ENCODE measurements at places on chromosomes 12 and 14.

GRCh38 chr12:64679487-64680001, 69.2 kb downstream of the RASSF3 start:
- peak overlapping the region; percentile 83 for H3K4me3 ChIP-seq
- peaks cover 4% of the 10 kb centered on the region for H3K36me3 ChIP-seq
- H3K27me3 ChIP-seq = no peaks in the 10 kb centered on the region
- peaks cover 57% of the 10 kb centered on the region for H3K4me1 ChIP-seq
- H3K27ac ChIP-seq = peak overlapping the region; percentile 100

GRCh38 chr12:113242026-113242418, 20.8 kb downstream of the TPCN1 start:
- DNase-seq = no peak
- H3K27ac ChIP-seq = no peak overlapping the region
- no peaks in the 10 kb centered on the region for H3K36me3 ChIP-seq

GRCh38 chr12:92360543-92360942, 214.9 kb upstream of the BTG1 start:
- peaks cover 27% of the 10 kb centered on the region for H3K4me1 ChIP-seq
- peak overlapping the region; percentile 51 for H3K27ac ChIP-seq
- H3K27me3 ChIP-seq = no peaks in the 10 kb centered on the region
- no peaks in the 10 kb centered on the region for H3K36me3 ChIP-seq
- no peak overlapping the region for H3K4me3 ChIP-seq

- no peaks in the 10 kb centered on the region for H3K4me1 ChIP-seq
- H3K27ac ChIP-seq = no peak overlapping the region
- no peak overlapping the region for H3K4me3 ChIP-seq
- peaks cover 6% of the 10 kb centered on the region for H3K27me3 ChIP-seq
- H3K36me3 ChIP-seq = no peaks in the 10 kb centered on the region
These were observed 430.4 kb downstream of the NPAS3 start for GRCh38 chr14:33369041-33369440.

DNA sequence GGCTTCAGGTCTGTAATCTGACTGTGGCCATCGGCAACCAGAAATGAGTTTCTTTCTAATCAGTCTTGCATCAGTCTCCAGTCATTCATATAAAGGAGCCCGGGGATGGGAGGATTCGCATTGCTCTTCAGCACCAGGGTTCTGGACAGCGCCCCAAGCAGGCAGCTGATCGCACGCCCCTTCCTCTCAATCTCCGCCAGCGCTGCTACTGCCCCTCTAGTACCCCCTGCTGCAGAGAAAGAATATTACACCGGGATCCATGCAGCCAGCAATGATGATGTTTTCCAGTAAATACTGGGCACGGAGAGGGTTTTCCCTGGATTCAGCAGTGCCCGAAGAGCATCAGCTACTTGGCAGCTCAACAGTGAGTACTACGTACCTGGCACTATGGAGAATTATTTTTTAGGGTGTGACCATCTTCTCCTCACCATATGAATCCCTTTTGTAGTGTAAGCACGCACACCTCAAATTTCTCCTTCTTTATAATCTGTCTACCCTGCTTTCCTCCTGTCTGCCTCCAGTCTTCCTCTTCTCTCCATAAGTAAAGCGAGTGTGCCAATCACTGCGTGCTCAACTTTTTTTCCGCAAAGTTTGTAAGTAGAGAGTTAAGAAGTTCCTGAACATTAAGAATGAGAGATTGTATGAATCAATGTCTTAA, at the start of gene TPH2:
TPH2 (plus strand) TSS at position 118 of the 658 bp plus-strand sequence; CDS start at position 260, 142 bp downstream.
- no peak within 1 kb of the TSS for H3K4me3 ChIP-seq
- no peak within 1 kb of the TSS for H3K27ac ChIP-seq
- H3K4me1 ChIP-seq = no peaks in the 10 kb centered on the region
- H3K27me3 ChIP-seq = peaks cover 75% of the 10 kb centered on the region

GRCh38 chr14:60647081-60647836, 2.0 kb downstream of the SIX1 start:
- peaks cover 92% of the 10 kb centered on the region for H3K27me3 ChIP-seq
- H3K4me1 ChIP-seq = peaks cover 31% of the 10 kb centered on the region
- H3K27ac ChIP-seq = no peak overlapping the region
- H3K36me3 ChIP-seq = peaks cover 5% of the 10 kb centered on the region
- H3K4me3 ChIP-seq = peak overlapping the region; percentile 84

DNA sequence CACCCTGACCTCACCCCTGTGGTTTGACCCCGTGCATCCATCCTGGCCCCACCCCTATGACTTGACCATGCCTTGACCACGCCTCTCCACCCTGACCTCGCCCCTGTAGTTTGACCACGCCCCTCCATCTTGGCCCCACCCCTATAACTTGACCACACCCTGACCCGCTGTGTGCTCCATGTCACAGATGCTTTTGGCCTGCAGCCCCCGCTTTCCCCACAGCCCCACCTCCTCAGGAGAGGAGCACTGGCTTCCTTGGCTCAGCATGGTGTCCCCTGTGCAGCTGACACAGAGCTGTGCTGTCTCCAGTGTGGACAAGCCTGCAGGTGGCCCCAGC, 269.9 kb upstream of the SFSWAP start:
- H3K4me1 ChIP-seq = no peaks in the 10 kb centered on the region
- no peaks in the 10 kb centered on the region for H3K36me3 ChIP-seq
- DNase-seq = no peak
- no peak overlapping the region for H3K4me3 ChIP-seq
- H3K27me3 ChIP-seq = peaks cover 18% of the 10 kb centered on the region
- no peak overlapping the region for H3K27ac ChIP-seq

GRCh38 chr12:12684375-12685106, 11.4 kb downstream of the GPR19 start:
- H3K4me1 ChIP-seq = peaks cover 3% of the 10 kb centered on the region
- H3K4me3 ChIP-seq = no peak overlapping the region
- H3K36me3 ChIP-seq = no peaks in the 10 kb centered on the region
- no peak overlapping the region for H3K27ac ChIP-seq

GRCh38 chr14:103220134-103220981, 97.1 kb downstream of the TNFAIP2 start:
- peak overlapping the region; percentile 31 for H3K4me3 ChIP-seq
- peaks cover 59% of the 10 kb centered on the region for H3K27me3 ChIP-seq
- peaks cover 5% of the 10 kb centered on the region for H3K36me3 ChIP-seq
- DNase-seq = no peak
- peaks cover 2% of the 10 kb centered on the region for H3K4me1 ChIP-seq

DNA sequence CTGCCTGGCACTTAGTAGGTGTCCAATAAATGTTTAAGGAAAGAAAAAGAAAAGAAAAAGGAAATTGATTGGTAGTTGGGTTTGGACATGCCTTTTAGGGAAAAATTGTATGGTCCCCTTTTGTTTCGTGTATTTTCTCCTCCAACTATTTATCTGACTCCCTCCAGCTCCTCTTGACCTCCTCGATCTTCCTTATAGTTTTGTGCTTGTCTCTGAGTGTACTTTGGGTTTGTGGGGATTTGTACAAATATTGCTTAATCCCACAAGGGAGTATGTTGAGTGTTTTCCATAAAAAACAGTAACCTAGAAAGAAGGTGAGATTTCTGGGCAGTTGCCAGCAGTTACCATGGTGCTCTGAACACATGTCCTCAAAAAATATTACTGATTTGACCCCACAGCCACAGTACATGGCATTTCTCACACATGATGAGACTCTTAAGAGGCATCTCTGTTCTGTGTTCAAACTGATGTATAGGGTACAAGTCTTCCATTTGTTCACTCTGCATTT, 15.7 kb downstream of the PLEKHG7 start:
- H3K4me3 ChIP-seq = no peak overlapping the region
- DNase-seq = no peak
- H3K27me3 ChIP-seq = peaks cover 16% of the 10 kb centered on the region
- H3K36me3 ChIP-seq = no peaks in the 10 kb centered on the region

GRCh38 chr12:16766736-16767135, 160.8 kb upstream of the LMO3 start:
- no peak for DNase-seq
- H3K27ac ChIP-seq = no peak overlapping the region
- no peaks in the 10 kb centered on the region for H3K36me3 ChIP-seq
- no peak overlapping the region for H3K4me3 ChIP-seq
- H3K27me3 ChIP-seq = no peaks in the 10 kb centered on the region

- peaks cover 16% of the 10 kb centered on the region for H3K27me3 ChIP-seq
- H3K4me1 ChIP-seq = peaks cover 7% of the 10 kb centered on the region
- no peak for DNase-seq
- H3K36me3 ChIP-seq = no peaks in the 10 kb centered on the region
- H3K27ac ChIP-seq = no peak overlapping the region
These were observed 13.2 kb downstream of the PLD4 start for GRCh38 chr14:104937694-104938365.

GRCh38 chr12:13046964-13047363, 2.8 kb downstream of the FAM234B start:
- H3K4me1 ChIP-seq = peaks cover 17% of the 10 kb centered on the region
- H3K36me3 ChIP-seq = no peaks in the 10 kb centered on the region
- H3K4me3 ChIP-seq = no peak overlapping the region
- H3K27ac ChIP-seq = no peak overlapping the region

- H3K36me3 ChIP-seq = no peaks in the 10 kb centered on the region
- peaks cover 23% of the 10 kb centered on the region for H3K4me1 ChIP-seq
- H3K4me3 ChIP-seq = peak overlapping the region; percentile 86
- no peak for DNase-seq
- peak overlapping the region; percentile 79 for H3K27ac ChIP-seq
These were observed 41.4 kb upstream of the MANSC4 start for GRCh38 chr12:27821259-27821973.

DNA sequence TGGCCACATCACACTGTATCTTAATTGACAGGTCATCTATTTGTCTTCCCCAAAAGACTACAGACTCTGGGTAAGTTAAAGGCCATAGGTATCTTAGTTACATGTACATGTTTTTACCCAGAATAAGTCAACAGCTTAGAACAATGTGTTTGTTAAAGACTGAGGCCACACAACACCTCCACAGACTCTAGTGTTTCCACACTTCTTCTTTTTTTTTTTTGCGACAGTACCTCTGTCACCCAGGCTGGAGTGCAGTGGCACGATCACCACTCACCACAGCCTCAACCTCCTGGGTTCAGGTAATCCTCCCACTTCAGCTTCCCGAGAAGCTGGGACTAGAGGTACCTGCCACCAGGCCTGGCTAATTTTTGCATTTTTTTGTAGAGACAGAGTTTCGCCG, 1.3 kb downstream of the GPN3 start:
- H3K36me3 ChIP-seq = peaks cover 10% of the 10 kb centered on the region
- H3K27ac ChIP-seq = peak overlapping the region; percentile 99
- no peak overlapping the region for H3K4me3 ChIP-seq
- peaks cover 30% of the 10 kb centered on the region for H3K4me1 ChIP-seq
- no peaks in the 10 kb centered on the region for H3K27me3 ChIP-seq
- DNase-seq = no peak

GRCh38 chr12:125983094-125983783, 918.0 kb downstream of the AACS start:
- no peak overlapping the region for H3K27ac ChIP-seq
- DNase-seq = no peak
- peaks cover 8% of the 10 kb centered on the region for H3K27me3 ChIP-seq
- no peaks in the 10 kb centered on the region for H3K4me1 ChIP-seq
- no peak overlapping the region for H3K4me3 ChIP-seq

DNA sequence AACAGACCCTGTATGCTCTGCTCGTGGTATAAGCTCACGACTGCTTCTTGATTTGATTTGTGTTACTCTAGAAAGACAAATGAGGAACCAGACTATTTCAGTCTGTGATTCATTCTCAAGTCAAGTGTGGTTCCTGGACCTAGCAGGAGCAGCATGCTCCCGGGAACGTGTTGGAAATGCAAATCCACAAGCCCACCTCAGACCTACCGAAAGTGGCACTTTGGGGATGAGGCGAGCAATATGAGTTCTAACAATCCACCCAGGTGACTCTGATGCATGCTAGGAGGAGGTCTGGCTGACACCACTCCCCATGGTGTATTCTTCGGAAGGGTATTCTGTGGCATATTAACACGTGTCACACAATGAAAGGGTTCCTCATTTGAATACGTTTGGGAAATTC, 59.5 kb upstream of the TMX1 start:
- H3K27ac ChIP-seq = no peak overlapping the region
- no peaks in the 10 kb centered on the region for H3K36me3 ChIP-seq
- H3K4me1 ChIP-seq = no peaks in the 10 kb centered on the region

DNA sequence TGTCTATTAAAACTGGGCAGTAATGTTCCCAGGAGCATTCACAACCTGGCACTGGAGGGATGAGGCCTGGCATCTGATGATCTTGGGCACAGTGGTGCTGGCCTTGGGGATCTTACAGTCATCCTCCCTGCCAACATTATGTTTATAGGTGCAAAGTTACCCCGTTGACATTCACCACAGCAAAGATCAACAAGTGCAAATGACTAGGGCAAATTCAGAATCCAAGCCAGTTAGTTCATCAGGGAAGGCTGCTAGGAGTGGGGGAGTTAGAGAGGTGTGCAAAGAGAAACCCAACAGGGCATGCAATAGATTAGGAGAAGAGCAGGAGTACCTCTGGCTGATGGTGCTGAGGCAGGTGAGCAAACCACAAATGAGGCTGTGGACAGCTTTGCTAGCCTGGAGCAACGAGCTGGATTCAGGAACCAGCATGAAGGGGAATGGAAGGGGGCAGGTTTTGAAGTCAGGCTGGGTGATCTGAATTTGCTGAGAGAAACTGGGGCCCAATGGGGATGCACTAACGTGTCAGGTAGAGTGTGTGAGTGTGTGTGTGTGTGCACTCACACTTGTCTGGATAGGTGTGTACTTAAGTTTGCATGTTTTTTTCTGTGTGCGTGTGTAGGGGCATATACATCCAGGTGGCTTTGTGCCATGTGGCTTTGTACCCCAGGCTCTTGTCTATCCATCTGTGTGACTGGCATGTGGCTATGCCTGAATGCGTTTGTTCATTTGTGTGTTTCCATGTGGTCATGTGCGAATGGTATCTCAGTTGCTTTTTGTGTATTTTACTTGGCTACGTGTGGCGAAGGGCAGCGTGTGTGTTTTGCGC, 1.6 kb downstream of the CISTR start:
- no peak overlapping the region for H3K27ac ChIP-seq
- no peaks in the 10 kb centered on the region for H3K27me3 ChIP-seq
- no peak for DNase-seq
- H3K4me1 ChIP-seq = peaks cover 12% of the 10 kb centered on the region
- H3K4me3 ChIP-seq = no peak overlapping the region
- peaks cover 2% of the 10 kb centered on the region for H3K36me3 ChIP-seq

- peaks cover 24% of the 10 kb centered on the region for H3K27me3 ChIP-seq
- no peak for DNase-seq
- no peaks in the 10 kb centered on the region for H3K4me1 ChIP-seq
- no peaks in the 10 kb centered on the region for H3K36me3 ChIP-seq
- no peak overlapping the region for H3K4me3 ChIP-seq
These were observed 226.7 kb downstream of the GXYLT1 start for GRCh38 chr12:41917938-41918341.

- H3K4me1 ChIP-seq = peaks cover 22% of the 10 kb centered on the region
- no peak overlapping the region for H3K27ac ChIP-seq
- no peaks in the 10 kb centered on the region for H3K27me3 ChIP-seq
- H3K4me3 ChIP-seq = peak overlapping the region; percentile 68
- DNase-seq = no peak
These were observed 73.9 kb downstream of the RPS6KA5 start for GRCh38 chr14:90986510-90986909.

DNA sequence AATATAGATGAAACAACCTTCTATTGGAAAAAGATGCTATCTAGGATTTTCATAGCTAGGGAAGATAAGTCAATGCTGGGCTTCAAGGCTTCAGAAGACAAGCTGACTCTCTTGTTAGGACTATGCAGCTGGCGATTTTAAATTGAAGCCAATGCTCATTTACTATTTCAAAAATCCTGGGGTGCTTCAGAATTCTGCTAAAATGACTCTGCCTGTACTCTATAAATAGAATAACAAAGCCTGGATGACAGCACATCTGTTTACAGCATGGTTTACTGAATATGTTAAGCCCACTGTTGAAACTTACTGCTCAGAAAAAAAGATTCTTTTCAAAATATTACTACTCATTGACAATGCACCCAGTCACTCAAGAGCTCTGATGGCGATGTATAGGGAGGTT, 155.1 kb downstream of the PIK3C2G start:
- no peaks in the 10 kb centered on the region for H3K4me1 ChIP-seq
- H3K27ac ChIP-seq = no peak overlapping the region
- no peaks in the 10 kb centered on the region for H3K36me3 ChIP-seq
- no peak overlapping the region for H3K4me3 ChIP-seq
- no peaks in the 10 kb centered on the region for H3K27me3 ChIP-seq
